Right ventricle myocardium superior (tissue), 1 donor: ENCODE measurements at places on chromosomes 6 and 20.
A peak's percentile ranks its signal among the peaks of the same experiment; 100 is the strongest.

DNA sequence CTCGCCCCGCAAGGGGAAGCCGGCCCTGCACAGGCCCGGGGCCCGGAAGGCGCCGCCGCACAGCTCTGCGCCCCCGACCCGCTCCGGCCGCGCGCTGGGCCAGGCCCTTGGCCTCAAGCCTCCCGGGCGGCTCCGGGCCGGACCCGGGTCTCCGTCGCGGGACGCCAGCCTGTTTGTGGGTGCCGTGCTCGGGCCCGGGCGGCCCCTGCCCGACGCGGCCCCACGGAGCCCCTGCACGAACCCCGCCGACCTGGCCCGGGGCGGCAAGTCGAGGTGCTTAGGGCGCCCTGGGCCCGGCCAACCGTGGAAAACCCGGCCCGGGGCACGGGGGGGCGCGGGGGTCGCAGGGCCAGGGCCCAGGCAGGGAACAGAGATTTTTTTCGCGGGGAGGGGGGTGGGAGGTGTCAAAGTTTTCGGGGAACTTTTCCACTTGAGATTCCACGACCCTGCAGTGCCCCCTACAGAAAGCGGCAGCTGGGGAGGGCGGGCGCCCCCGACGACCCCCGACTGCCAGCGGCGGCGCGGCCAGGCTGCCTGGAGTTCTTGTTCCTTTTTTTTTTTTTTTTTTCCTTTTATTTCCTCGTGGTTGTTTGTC lies 805 bp upstream of the STX16 start:
- DNase-seq, result peak; percentile 57

- peak; percentile 77 for DNase-seq
Measured at GRCh38 chr20:25254986-25255680, 7.2 kb downstream of the PYGB start.

- DNase-seq, result no peak
Measured at GRCh38 chr20:45323731-45324130, 15.6 kb upstream of the MATN4 start.

DNA sequence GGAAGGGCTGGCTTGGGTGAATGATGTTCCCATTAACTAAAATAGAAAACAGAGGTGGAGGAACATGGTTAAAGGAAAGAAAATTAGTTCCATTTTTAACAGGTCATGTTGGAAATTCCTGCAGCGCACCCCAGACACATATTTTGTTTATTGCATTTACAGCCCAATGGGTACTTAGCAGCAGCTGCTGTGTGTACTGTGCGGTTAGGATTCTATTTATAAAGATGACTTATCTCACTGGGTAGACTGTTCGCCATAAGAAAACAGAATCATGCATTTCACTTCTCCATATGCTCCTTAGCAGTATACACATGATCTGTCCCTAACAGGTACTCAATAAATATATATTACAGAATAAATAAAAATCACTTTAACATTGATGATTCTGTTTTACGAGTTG lies 135.8 kb downstream of the SLC35F1 start:
- no peak for DNase-seq

DNA sequence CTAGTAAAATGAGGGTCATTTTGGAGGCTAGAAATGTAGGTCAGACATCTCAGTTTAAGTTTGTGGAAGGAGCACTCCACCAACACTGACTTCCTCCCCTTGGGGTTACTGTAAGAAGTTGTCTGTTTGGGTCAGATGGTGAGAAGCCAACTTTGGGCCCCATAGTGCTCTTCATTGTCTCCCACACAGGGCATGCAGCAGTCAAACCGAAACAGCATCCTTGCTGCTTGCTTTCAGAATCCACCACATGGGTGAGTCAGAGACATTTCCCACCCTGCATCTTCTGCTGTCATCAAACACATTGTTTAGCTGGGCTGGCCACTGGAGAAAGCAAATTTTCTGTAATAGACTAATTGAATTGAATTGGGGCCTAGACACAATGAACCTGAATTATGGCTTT lies 16.8 kb downstream of the IL17F start:
- no peak for DNase-seq

- DNase-seq, result no peak
Measured at GRCh38 chr6:152954443-152954842, 28.4 kb downstream of the FBXO5 start.

GRCh38 chr6:143429970-143430369 lies 20.5 kb downstream of the ADAT2 start:
- DNase-seq, result no peak

DNA sequence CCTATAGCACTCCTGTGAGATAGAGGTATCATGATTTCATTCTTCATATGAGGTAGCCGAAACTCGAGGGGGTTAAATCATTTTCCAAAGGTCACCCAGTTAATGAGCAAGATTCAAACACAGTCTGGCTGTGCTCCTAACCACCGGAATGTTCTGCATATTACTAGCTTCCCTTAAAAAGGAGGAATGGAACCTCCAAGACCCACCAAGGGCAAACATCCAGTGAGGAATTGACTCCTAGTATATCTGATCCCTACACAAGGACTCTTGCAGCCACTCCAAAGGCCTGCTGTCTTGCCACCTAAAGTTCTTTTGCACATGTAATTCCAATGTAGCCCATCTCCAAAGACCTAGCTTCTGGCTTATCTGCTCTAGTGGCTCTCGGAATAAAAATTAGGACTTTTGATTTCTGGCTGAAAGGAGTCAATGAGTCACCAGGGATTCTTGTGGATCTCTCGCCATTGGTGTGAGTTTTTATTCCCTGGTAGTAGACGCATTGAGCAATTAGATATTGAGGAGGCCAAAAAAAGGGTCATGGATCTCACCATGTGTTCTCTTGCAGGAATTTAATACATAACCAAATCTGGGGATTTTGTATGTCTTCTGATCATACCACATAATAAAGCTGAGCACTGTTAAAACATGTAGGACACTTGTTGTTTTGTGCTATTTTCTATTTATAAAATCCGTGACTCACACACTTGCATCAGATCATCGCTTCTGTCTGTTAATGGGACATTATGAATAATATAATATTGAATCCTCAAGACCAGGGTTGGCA lies 9.1 kb downstream of the BCAS1 start:
- DNase-seq, result no peak

DNA sequence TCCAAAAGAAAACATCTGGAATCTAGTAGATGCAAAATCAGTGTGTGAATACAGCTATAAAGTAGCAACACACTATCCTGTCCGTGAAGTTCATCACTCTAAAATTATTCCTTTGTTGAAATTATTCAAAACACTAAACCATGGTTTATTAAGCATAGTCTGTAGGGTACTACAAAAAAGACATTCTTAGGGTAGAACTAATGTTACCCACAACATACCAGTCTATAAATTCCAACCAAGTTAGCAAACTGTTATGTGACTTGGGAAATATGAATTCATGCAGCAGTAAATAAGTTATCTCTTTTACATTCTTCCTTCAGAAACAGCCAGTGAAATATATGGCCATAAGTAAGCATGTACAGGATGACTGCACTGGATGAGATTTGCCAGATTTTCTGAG lies 580.3 kb upstream of the ADGRB3 start:
- DNase-seq, result no peak

DNA sequence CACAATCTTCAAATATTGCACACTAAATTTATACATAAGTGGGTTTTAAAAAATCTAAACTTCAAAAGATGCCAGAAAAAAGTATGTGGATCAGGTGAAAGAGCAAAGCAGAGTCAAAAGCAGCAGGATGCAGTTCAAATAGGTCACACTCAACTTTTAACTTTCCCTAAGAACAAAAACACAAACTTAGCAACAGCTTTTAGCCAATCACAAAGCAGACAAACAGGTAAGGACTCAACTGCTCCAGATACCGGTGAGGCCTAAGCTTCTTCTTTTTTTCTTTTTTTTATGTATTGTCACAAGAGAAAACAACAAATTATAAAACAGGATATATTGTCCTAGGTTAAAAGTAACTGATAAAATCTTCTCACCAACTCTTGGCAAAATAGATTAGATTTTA lies 74.7 kb downstream of the SESN1 start:
- no peak for DNase-seq

DNA sequence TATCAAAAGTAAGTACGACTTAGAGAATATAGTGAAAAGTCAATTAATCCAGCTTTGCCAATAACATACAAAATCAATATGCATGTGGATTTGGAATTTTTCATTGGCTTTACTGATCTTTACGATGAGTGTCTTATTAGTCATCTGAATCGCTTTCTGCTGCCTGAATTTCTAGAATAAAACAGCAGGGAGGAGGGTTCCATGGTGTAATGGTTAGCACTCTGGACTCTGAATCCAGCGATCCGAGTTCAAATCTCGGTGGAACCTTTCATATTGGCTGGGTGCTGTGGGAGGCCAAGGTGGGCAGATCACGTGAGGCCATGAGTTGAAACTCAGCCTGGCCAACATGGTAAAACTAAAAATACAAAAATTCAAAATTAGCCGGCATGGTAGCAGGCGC lies 448.8 kb downstream of the RNF144B start:
- no peak for DNase-seq

DNA sequence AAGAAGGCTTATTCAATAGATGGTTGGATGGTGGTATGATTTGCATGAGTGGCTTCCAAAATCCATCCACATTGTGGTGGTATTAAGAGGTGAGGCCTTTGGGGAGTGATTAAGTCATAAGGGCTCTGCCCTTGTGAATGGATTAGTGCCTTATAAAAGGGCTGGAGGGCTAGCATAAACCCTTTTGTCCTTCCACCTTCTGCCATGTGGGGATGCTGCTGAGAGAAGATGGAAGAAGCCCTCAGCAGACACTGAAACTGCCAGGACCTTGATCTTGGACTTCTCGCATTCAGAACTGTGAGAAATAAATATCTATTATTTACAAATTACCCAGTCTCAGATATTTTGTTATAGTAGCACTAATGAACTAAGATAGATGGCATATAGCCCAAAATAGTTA lies 27.8 kb upstream of the SRPK1 start:
- no peak for DNase-seq

DNA sequence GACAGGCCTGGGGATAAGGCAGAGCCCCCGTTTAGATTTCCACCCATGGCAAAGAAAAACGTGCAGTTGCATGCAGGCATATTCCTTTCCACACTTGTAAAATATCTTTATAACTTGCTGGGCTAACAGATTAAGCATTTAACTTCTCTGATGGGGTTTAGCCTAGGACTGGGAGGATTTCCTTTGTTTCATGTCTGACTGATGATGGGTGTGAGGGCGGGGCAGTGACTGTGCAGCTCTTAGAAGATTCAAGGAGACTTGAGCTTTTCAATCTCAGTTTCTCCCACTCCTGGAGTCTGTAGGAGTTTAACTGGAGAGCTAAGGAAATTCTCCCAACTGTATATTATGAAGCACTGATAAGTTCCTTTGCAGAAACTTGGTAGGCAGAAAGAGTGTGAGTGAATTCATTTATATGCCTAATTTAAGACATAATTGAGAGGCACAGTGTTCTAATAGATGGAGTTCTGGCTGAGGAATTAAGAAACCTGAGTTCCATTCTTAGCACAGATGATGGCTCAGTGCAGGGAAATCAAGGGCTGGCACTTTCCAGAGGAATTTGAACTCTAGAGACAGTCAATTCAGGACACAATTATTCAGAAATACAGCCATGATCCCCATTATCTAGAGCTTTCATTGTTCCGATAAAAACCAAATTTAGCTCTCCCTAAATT lies 214.6 kb upstream of the CNR1 start:
- no peak for DNase-seq

- no peak for DNase-seq
Measured at GRCh38 chr6:129662980-129663431, 47.0 kb downstream of the ARHGAP18 start.

- no peak for DNase-seq
Measured at GRCh38 chr20:35085477-35086225, 7.0 kb downstream of the TRPC4AP start.

GRCh38 chr6:33723371-33724085 lies 12.0 kb upstream of the UQCC2 start:
- peak; percentile 33 for DNase-seq

DNA sequence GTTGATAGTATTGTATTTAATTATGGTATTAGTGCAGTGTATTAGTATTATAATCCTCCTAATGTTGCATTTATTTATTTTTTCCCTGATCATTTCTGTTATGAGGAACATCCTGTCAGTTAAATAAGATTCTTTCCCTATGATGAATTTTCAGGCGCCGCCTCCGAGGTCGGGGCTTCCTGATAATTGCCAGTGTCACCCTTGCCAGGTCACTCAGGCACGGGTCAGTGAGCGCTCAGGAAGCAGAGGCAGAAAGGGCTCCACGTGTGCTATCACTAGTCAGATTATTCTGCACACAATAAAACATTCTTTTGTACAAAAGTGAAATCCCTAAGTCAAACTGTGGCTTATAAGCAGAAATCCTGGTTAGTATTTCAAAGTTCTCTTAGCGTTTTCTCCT lies 64.8 kb downstream of the TSHZ2 start:
- DNase-seq, result no peak

- no peak for DNase-seq
Measured at GRCh38 chr20:35468671-35469334, 13.4 kb downstream of the CEP250 start.

GRCh38 chr20:11278461-11278860 lies 604.7 kb upstream of the JAG1 start:
- DNase-seq, result no peak

DNA sequence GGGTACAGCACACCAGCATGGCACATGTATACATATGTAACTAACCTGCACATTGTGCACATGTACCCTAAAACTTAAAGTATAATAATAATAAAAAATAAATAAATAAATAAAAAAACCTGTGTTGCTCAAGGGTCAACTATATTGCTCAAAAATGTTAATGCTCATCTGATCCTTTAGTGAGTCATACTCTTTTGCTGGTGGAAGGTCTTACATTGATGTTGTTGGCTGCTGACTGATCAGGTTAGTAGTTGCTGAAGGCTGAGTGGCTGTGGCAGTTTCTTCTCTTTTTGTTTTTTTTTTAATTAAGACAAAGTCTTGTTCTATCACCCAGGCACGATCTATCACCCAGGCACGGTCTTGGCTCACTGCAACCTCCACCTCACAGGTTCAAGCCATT lies 29.6 kb upstream of the SMIM26 start:
- DNase-seq, result no peak

- DNase-seq, result no peak
Measured at GRCh38 chr6:106379951-106380350, 19.4 kb downstream of the CRYBG1 start.

- no peak for DNase-seq
Measured at GRCh38 chr6:35765739-35766138, 10.7 kb upstream of the CLPSL2 start.

DNA sequence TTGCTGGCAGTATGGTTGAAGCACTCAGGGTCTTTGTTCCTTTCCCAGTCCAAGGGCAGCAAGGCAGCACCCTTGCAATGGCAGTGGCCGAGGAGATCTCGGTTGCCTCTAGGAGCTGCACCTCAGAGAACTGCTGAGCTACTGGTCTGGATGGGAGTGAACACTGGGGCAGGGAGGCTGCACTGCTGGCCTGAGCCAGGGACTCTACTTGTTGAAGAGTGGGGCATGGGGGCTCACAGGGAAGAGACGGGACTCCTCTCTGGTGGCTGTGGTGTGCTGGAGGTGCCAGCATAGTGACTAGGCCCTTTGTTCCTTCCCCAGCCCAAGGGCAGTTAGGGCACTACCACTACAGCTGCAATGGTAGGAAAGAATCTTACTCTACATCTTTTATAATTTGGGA lies 203.0 kb downstream of the ZDHHC14 start:
- DNase-seq, result no peak

GRCh38 chr6:7786214-7786661 lies 60.3 kb downstream of the BMP6 start:
- no peak for DNase-seq
